ENCODE measurements at places on chromosomes 11 and 22. TPM values are rescaled to one million over a fixed set of nuclear protein-coding genes. Genes with fewer than 3 reads are reported as not detected.

The IGLL1 gene
- not detected for total RNA-seq

The FXYD6 gene
- 21.6 TPM for total RNA-seq

The HBD gene
- total RNA-seq = not detected

The IGLL5 gene
- not detected for total RNA-seq

The GVQW3 gene
- total RNA-seq = 1.7 TPM

The OR56A1 gene
- total RNA-seq = not detected

The VSIG2 gene
- total RNA-seq = 1.3 TPM

Measured in epithelial cell of alveolus of lung (primary cell).